SK-N-SH treated with all-trans-retinoic acid at 6 μM for 48 hours (cell line): ENCODE measurements at places on chromosomes 1 and 21.
A peak's percentile ranks its signal among the peaks of the same experiment; 100 is the strongest.

GRCh38 chr1:40906781-40907400 is 44.7 kb upstream of the CITED4 start:
- ATAC-seq, result no peak

GRCh38 chr1:180173952-180174351 is 19.3 kb downstream of the QSOX1 start:
- ATAC-seq, result no peak

DNA sequence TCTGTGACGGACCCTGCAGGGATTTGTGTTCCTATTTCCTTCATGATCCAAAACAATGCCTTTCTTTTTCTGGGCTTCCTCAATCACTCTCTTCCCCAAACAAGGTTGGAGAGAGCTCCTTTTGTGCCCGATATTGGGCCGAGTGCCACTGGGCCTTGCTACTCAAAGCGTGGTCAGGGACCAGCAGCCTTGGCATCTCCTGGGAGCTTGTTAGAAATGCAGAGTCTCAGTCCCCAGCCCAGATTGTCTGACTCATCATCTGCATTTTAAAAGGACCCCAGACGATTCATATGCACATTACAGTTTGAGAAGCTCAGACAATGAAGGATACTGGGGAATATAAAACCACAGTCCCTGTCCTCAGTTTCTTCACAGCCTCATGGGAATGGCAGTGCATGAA is 19.9 kb downstream of the ADORA1 start:
- ATAC-seq, result no peak

DNA sequence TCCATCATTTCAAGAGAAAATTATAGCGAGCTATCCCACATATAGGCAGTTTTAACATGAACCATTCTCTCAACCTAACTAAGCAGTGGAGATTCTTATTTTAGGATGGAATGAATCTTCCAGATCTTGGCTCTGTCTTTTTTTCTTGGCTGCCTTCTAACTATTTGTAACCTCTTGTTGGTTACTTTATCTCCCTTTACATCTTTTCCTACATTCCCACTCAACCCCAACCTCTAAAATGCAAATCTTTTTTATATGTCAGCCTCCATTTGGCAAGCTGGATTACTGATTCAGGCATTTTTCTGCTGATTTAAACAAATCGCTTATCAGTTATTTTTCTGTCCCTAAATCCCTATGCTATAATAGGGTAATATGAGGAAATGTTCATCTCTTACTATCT is 46.9 kb upstream of the LHX8 start:
- no peak for ATAC-seq

DNA sequence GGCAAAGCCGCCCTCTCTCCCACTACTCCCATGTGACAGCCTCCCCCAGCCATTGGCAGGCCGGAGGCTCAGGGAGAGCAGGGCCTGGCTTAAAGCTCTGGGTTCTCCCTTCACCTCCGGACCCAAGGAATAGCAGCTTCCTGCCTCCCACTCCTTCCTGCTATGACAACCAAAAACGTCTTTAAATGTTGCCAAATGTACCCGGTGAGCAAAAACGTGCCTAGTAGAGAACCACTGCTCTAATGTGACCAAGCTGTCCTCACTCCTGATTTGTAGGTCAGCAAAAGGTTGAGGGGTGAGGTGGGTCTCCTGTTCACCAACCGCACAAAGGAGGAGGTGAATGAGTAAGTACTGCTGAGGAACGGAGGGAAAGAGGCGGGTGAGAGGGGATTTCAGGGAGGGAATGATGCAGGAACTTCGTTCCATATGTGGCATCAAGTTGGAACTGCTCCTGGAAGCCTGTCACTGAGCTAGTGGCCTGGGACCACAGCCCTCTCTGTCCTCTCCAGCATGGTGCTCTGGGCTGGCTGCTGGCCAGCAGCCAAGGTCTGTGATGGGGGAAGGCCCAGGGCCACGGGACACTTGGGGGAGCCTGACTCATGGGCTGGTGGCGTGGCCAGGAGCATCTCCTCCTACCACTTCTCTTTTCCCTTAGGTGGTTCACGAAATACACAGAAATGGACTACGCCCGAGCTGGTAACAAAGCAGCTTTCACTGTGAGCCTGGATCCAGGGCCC is 5.7 kb downstream of the MRTO4 start:
- ATAC-seq, result no peak

DNA sequence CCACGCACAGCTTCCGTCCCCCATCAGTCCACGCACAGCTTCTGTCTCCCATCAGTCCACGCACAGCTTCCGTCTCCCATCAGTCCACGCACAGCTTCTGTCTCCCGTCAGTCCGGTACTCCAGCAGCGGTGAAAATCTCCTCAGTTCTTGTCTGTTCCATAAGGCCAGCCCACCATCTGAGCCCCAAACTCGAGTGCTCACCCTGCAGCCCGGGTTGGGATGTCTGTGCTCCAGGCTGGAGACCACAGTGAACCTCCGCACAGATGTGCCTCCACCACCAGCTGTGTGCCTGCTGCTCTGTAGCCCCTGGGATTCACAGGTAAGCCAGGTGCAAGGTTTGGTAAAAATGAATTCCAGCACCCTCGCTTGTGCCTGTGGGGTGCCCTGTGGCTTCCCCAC is 258.6 kb downstream of the NPHP4 start:
- ATAC-seq, result no peak

DNA sequence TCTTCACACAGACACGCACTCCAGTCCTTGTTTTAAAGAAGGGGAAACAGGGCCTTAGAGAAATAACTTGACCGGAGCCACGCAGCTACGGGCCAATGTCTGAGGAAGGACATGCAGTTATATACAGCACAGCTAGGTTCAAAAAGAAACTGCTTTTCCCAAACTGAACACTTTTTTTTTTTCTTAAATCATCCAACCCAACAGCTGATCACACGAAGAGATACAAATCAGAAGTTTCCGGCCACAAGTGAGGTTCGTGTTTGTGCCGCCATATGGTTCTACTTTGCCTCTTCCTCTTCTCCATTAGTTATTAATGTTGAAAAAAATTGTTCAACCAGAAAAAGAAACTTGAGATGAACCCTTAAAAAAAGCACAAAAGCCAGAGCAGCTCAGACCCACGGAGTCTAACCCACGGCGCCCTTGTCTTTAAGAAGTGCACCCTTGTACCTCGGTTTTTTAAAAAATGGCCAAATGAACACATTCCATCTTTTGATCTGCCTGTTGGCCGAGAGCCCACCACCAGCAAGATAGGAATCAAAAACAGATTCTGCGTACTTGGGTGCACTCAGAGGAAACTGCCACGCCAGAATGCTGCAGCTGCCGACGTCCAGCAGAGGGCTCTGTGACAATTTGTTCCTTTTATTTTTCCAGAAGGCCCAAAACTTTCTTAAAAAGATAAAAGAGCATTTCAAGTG is 78.9 kb downstream of the SLC66A1 start:
- peak; percentile 78 for ATAC-seq

- no peak for ATAC-seq
These were observed 23.7 kb downstream of the HTR1D start for GRCh38 chr1:23193391-23194118.

DNA sequence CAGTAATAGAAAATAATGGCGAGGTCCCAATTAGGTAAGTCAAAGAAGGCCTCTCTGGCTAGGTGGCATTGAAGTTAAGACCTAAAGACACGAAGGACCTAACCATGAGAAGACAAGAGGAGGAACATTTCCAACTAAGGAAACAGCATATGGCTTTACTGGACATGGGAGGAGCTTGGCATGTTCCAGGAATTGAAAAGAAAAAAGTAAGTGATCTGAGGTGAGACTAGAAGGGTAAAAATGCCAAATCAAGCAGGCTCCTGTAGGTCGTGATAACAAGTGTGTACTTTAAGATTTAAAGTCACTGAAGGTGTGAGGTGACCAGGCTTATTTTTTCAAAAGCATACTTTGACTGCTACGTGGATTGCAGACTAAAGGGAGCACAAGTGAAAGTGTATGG is 13.4 kb upstream of the CLCC1 start:
- no peak for ATAC-seq

GRCh38 chr1:158728510-158729225 is 8.1 kb upstream of the OR6K3 start:
- no peak for ATAC-seq

- ATAC-seq, result no peak
These were observed 118.0 kb upstream of the SPAG17 start for GRCh38 chr1:118303064-118303463.

GRCh38 chr1:109547463-109548320 is 723 bp upstream of the GNAI3 start:
- peak; percentile 24 for ATAC-seq

- no peak for ATAC-seq
These were observed 8.9 kb downstream of the XKR8 start for GRCh38 chr1:27968692-27969091.

GRCh38 chr21:20260124-20260523 is 738.1 kb upstream of the NCAM2 start:
- ATAC-seq, result no peak

- no peak for ATAC-seq
These were observed 74.9 kb downstream of the ADCY10 start for GRCh38 chr1:167839009-167839408.

DNA sequence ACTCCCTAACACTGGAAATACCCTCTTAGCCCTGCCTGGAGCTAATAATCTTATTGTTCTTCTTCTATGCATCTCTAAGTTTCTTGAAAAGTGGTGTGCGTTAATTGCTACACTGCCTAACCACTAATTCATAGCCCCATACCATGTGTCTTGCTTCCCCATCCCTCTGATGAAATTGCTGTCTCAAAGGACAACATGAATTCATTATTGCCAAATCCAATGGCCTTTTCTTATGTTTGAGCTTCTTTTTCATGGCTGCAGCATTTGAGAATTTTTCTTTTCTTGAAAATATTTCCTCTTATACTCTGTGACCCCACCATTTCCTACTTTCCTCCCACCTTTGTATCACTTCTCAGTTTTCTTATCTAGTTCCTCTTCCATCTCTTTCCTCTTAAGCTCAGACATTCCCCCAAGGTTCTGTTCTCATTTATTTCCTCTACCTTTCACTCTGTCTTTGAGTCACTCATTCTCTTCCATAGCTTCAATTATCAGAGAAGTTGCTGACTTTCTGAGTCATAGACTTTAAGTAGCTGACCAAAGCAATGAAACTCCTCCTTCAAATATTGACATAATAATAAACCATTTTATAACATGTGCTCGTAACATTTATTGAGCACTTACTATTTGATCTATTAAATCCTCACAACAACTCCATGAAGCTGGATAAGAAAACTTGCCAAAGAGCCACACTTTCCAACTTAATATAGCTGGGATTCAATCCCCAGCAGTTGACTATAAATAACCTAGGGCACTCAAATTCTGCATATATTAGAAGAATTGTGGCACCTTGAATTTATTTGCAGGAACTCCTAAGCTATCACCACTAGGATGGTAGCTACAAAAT is 35.5 kb upstream of the ATP6V1G3 start:
- ATAC-seq, result no peak

DNA sequence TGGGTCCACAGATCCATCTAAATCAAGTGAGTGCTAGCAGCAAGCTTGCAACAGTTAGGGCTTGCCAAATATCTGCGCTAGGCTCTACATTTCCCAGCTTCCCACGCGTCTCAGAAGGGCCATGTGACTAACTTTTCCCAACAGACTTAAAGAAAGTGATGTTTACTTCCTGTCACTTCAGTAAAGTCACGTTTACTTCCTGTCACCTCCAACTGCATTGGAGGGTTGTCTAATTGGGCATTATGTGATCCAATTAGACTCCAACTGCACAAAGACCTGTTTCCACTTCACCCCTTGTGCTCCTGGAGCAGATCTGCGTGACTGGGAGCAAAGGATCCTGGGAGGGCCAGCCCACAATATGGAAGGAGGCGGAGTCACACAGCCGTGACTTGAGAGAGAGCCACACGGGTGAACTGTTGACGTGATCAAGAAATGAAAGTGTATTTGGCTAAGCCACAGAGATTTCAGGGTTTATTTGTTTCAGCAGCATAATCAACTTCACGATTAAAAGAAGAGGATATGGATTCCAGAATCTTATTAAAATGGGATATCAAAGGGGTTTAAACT is 77.7 kb downstream of the CYYR1 start:
- no peak for ATAC-seq

- no peak for ATAC-seq
These were observed 36.3 kb upstream of the ERG start for GRCh38 chr21:38534591-38534990.

DNA sequence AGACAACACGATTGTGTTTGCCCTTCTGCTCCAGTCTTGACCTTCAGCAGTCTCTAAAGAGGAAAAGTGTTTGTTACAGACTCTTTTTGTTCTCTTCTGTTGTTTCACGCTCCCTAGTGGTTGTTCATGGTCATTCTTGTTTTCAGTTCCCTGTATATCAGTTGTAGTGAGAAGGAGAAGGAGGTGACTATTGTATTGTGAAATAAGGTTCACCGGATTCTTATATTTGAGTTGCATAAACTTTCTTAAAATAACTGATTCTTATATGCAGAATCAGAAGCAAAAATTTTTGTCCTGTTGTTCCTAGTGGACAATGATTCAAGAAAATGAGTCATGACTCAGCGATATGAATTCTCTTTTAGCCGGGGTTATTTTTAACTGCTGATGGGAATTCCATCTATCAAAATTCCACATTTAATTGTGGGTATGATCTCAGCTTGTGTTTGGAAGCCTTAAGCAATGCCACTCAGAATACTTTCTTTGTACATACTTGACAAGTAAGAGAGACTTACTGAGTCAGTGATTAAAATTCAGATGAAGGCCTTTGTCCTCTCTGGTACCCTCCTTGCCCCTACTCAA is 152.2 kb downstream of the CLEC20A start:
- peak; percentile 79 for ATAC-seq

DNA sequence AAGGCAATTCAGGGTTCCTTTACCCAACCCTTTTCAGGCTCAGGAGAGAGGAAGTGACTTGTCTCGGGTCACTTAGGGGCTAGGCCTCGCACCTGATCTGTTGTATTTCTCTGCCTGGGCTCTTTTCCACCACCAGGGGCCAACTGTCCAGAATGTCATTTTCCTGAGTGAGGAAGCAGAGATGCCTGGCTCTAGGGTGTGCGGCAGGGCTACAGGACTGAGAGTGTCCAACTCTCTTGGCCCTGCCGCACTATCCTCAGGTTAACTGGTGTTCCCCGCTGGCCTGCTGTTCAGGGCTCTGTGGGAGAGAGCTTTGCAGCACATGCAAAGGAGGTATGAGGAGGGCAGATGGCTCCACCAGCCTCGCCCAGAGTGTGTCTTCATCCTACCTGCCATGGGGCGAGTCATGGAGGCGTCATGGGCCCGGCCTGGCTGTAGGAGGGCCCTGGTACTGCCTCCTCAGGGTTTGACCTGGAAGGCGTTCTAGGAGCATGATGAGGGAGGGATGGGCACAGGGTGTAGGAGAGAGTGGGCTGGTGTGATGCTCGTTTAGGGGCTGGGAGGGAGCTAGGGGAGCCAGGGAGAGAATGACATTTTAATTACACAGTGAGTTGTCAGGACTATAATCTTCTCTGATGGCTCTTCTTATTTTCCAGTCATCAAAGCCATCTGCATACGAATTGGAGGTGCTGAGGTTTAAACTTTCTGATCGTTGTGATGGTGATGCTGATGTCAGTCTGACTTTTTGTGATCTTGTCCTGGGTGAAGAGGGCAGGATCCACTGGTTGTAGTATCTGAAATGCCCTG is 128.3 kb downstream of the NOS1AP start:
- ATAC-seq, result peak; percentile 21; the same call in 1 of the 3 replicates

DNA sequence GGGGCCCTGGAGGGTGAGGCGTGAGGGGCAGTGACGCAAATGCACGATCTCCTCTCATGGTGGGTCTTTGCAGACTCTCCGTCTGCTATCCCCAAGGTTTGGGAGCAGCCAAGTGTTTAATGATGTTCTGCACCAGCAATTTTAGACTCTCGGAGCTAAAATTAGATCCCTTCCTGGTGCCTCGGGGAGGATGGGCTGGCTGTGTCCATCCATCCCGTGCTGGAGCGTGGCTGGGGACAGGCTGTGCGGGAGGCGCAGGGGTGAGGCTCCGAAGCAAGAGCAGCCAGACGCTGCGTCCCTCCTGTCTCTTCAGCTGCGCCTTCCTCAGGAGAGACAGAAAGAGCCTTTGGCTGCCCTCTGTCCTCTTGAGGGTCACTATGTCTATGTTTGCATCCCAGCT is 387.6 kb downstream of the CAMTA1 start:
- no peak for ATAC-seq
